ENCODE measurements at places on chromosomes 16 and 17. TPM values are rescaled to one million over a fixed set of nuclear protein-coding genes. Genes with fewer than 3 reads are reported as not detected.
A peak's percentile ranks its signal among the peaks of the same experiment; 100 is the strongest.

DNA sequence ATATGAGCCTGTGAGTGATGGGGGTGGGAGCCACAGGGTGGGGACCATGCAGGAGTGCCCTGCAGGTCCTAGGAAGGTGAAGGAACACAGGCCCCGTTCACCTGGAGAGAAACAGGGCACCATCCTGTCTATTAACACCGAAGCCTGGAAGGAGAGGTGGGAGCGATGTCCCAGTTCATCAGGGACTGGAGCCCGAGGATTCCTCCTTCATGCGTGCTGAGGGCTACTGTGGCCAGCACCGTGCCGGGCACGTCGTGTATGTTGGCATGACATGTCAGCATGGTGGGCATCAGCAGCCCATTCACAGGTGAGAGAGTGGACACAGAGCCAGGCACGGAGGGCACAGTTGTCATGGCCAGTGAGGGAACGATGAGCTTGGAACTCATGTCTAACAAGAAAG lies 1.4 kb downstream of the WFIKKN2 start:
- H3K36me3 ChIP-seq, result no peaks in the 10 kb centered on the region
- no peaks in the 10 kb centered on the region for H3K4me1 ChIP-seq
- DNase-seq, result no peak
- H3K27me3 ChIP-seq, result no peaks in the 10 kb centered on the region
- H3K4me3 ChIP-seq, result no peak overlapping the region

DNA sequence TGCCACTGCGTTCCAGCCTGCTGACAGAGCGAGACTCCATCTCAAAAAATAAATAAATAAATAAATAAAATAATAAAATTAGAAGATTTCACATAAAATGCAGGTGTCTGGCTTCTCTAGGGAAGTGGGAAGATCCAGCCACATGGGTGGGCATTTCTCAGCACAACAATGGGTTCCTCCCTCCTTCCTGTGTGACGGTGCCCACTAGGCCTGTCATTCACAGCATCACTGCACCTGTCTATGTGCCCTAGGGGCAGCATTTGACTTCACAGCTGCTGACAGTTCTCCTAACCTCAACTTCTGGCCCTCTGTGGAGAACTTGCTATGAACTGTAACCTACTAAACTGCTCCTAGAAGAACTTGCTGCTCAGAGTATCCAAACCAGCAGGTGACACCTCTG lies 3.0 kb downstream of the ABHD15 start:
- H3K27ac ChIP-seq, result no peak overlapping the region
- no peak overlapping the region for H3K4me3 ChIP-seq
- peaks cover 53% of the 10 kb centered on the region for H3K4me1 ChIP-seq
- H3K36me3 ChIP-seq, result no peaks in the 10 kb centered on the region

DNA sequence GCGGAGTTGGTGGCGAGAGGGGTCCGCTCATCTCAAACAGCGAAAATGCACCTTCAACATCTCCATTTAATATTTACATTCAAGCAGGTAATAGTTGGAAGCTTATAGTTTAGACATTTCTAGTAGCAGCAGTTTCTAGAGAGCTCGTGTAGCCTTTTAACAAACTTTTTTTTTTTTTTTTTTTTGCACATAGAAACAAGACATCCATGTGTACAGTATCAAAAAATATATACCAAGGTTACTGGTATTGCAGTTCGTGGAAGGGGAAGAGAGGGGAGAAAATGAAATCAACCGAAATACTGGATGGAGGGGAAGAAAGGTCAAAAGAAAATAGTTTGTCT lies 6.2 kb downstream of the CBX4 start:
- H3K27ac ChIP-seq, result peak overlapping the region; percentile 59
- H3K36me3 ChIP-seq, result no peaks in the 10 kb centered on the region
- no peaks in the 10 kb centered on the region for H3K27me3 ChIP-seq

GRCh38 chr17:77281904-77282367 lies 141.2 kb downstream of the SEC14L1 start:
- H3K27ac ChIP-seq, result peak overlapping the region; percentile 88
- no peaks in the 10 kb centered on the region for H3K36me3 ChIP-seq
- peaks cover 10% of the 10 kb centered on the region for H3K4me1 ChIP-seq
- no peak for DNase-seq
- peak overlapping the region; percentile 83 for H3K4me3 ChIP-seq
- no peaks in the 10 kb centered on the region for H3K27me3 ChIP-seq

DNA sequence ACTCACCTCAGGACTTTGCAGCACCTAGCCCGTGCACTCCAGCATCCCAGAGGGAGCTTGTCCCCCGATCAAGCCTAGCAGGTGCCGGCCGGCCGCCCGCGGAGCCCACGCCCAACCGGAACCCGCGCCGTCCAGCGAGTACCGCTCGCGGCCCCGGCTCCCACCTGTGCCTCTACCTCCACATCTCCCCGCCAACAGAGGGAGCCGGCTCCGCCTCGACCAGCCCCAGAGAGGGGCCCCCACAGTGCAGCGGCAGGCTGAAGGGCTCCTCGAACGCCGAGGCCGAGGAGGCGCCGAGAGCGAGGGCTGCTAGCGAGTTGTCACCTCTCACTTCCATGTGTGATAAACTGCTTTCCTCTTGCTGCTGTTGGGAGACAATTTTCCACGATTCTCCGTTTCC lies 41.1 kb upstream of the DHRS7B start:
- DNase-seq, result no peak
- H3K4me1 ChIP-seq, result no peaks in the 10 kb centered on the region
- no peaks in the 10 kb centered on the region for H3K36me3 ChIP-seq
- no peaks in the 10 kb centered on the region for H3K27me3 ChIP-seq
- H3K27ac ChIP-seq, result no peak overlapping the region

GRCh38 chr17:46877466-46877865 lies 26.1 kb downstream of the WNT9B start:
- no peaks in the 10 kb centered on the region for H3K36me3 ChIP-seq
- DNase-seq, result no peak
- peaks cover 6% of the 10 kb centered on the region for H3K4me1 ChIP-seq

GRCh38 chr17:59753522-59754467 lies 46.3 kb downstream of the VMP1 start:
- peaks cover 6% of the 10 kb centered on the region for H3K36me3 ChIP-seq
- no peak overlapping the region for H3K27ac ChIP-seq
- H3K27me3 ChIP-seq, result no peaks in the 10 kb centered on the region
- peaks cover 2% of the 10 kb centered on the region for H3K4me1 ChIP-seq
- no peak overlapping the region for H3K4me3 ChIP-seq
- no peak for DNase-seq

GRCh38 chr17:63445571-63445953 lies 544 bp downstream of the CYB561 start:
- no peaks in the 10 kb centered on the region for H3K36me3 ChIP-seq
- peak overlapping the region; percentile 73 for H3K27ac ChIP-seq
- peak overlapping the region; percentile 65 for H3K4me3 ChIP-seq
- no peaks in the 10 kb centered on the region for H3K27me3 ChIP-seq

DNA sequence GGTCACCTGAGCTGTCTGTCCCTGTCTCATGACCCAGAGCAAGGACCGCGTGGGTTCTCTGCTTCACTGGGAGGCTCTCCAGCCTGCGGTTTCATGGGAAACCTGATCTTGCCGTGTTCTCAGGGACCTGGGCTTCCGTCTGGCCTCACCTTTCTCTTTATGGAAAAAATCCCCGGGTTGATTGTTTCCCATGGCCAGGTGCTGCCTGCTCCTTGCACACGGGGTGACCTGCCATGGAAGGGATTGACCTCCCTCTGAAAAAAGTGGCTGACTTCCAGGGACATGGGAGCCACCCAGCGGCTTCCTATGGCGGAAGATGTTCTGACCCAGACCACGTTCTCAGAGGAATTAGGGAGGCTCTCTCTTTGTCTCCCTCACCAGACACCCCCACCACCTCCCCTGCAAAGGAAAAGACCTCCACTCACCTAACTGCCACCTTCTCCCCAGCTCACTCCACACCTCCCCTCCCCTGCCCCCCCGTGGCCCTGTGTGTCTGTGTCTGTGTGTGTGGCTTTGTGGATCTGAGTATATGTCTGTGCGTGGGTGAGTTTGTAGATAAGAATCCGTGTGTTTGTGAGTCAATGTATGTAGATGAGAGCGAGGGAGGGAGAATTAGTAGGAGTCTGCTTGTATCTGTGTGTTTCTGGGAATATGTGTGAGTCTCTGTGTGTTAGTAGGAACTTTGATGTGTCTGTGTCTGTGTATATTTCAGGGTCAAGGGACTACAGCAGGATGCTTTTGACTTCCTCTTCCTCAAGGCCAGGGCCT lies 154.6 kb downstream of the NTN1 start:
- no peaks in the 10 kb centered on the region for H3K36me3 ChIP-seq
- no peaks in the 10 kb centered on the region for H3K27me3 ChIP-seq
- H3K27ac ChIP-seq, result no peak overlapping the region
- H3K4me1 ChIP-seq, result peaks cover 55% of the 10 kb centered on the region
- DNase-seq, result no peak

The ZSCAN10 gene
- polyA plus RNA-seq, result not detected

The CACNG3 gene
- not detected for polyA plus RNA-seq

The NATD1 gene
- polyA plus RNA-seq, result 3.8 TPM

The KRT33A gene
- polyA plus RNA-seq, result not detected

The CMTM2 gene
- 0.67 TPM for polyA plus RNA-seq

The HID1 gene
- polyA plus RNA-seq, result 3.5 TPM

Measured in liver (tissue), 10 donors.